ENCODE measurements at places on chromosomes 2 and 18. TPM values are rescaled to one million over a fixed set of nuclear protein-coding genes. Genes with fewer than 3 reads are reported as not detected.

Gene COL4A3
- polyA plus RNA-seq, result not detected

DNA sequence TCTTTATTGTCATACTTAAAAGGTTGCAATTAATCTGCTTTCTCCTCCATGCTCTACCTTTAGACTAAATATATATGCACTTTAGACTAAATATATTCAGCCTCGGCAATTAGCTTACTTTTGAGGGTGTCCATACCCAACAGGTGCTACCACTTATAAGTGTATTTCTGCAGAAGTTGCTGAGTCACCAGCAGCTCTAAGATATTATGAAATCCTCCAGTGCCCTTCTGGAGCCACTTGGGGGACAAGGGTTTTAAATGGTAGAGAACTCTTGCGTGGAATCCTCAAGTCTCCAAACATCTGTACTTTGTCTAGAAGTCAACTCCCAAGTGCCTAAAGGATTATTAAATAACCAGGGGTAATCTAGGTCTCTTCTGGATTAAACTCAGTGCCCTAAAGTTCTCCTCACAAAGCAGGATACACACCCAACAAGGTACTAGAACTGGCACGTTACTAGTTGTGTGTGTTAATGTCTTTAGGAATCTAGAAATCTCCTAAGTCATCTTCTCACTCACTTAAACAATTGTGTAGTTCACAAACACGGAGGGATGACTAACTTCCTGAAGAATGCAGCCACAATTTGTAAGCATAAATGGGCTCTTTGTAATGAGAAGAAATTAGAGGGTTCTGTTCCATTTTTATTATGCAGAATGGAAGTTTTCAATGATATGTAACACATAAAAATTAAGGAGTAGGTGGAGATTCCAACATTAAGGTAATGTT lies 159.7 kb downstream of the CD226 start:
- no peak for DNase-seq
- no peaks in the 10 kb centered on the region for H3K4me1 ChIP-seq
- no peak overlapping the region for H3K27ac ChIP-seq

- H3K27me3 ChIP-seq, result peaks cover 4% of the 10 kb centered on the region
- H3K36me3 ChIP-seq, result no peaks in the 10 kb centered on the region
- no peak for DNase-seq
- H3K4me3 ChIP-seq, result no peak overlapping the region
- no peak overlapping the region for H3K27ac ChIP-seq
- no peaks in the 10 kb centered on the region for H3K4me1 ChIP-seq
Measured at GRCh38 chr2:126975671-126976655, 77.3 kb downstream of the TEX51 start.

- no peak overlapping the region for H3K4me3 ChIP-seq
- no peaks in the 10 kb centered on the region for H3K27me3 ChIP-seq
- H3K36me3 ChIP-seq, result no peaks in the 10 kb centered on the region
- H3K27ac ChIP-seq, result no peak overlapping the region
- no peak for DNase-seq
Measured at GRCh38 chr2:117702098-117702497, 112.4 kb upstream of the DDX18 start.

GRCh38 chr18:68714366-68714711 lies 569 bp downstream of the TMX3 start:
- H3K4me1 ChIP-seq, result peaks cover 40% of the 10 kb centered on the region
- peak overlapping the region; percentile 73 for H3K27ac ChIP-seq
- peak overlapping the region; percentile 77 for H3K4me3 ChIP-seq
- H3K27me3 ChIP-seq, result no peaks in the 10 kb centered on the region

DNA sequence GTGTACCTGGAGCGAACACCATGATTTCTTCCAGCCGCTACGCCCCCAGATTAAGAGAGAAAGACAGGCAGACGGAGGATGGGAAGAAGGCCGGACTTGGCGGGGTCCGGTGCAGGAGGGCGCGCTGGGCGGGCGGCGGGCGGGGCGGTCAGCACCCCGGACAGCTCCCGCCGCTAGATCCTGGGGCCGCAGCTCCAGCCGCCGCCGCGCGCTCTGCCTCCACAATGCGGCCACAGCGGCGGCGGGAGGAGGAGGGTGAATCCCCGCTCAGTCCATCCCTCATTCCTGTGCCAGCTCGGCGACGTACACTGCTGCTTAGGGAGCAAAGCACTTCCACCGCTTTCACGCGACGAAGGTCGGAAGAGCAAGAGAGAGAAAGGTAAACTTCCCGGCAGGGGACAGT lies at the start of gene AKAIN1:
Gene AKAIN1 (minus strand): TSS at position 226 of the 403 bp plus-strand sequence. CDS start 204 bp downstream, at position 22.
- H3K27ac ChIP-seq, result no peak within 1 kb of the TSS
- H3K4me1 ChIP-seq, result no peaks in the 10 kb centered on the region
- H3K27me3 ChIP-seq, result peaks cover 37% of the 10 kb centered on the region
- no peak within 1 kb of the TSS for H3K4me3 ChIP-seq
- DNase-seq, result no peak
- H3K36me3 ChIP-seq, result no peaks in the 10 kb centered on the region

- H3K4me1 ChIP-seq, result no peaks in the 10 kb centered on the region
- no peak overlapping the region for H3K27ac ChIP-seq
- no peaks in the 10 kb centered on the region for H3K36me3 ChIP-seq
- no peaks in the 10 kb centered on the region for H3K27me3 ChIP-seq
Measured at GRCh38 chr2:59754011-59754735, 799.3 kb downstream of the BCL11A start.

GRCh38 chr2:73952499-73953446 lies 26.1 kb downstream of the DGUOK start:
- no peak for DNase-seq
- H3K36me3 ChIP-seq, result peaks cover 46% of the 10 kb centered on the region
- no peaks in the 10 kb centered on the region for H3K27me3 ChIP-seq
- peaks cover 21% of the 10 kb centered on the region for H3K4me1 ChIP-seq

Gene DSG2
- not detected for polyA plus RNA-seq

GRCh38 chr2:86610871-86611270 lies 12.8 kb downstream of the RNF103 start:
- no peak overlapping the region for H3K27ac ChIP-seq
- no peak overlapping the region for H3K4me3 ChIP-seq
- H3K36me3 ChIP-seq, result peaks cover 34% of the 10 kb centered on the region
- no peak for DNase-seq
- no peaks in the 10 kb centered on the region for H3K4me1 ChIP-seq

DNA sequence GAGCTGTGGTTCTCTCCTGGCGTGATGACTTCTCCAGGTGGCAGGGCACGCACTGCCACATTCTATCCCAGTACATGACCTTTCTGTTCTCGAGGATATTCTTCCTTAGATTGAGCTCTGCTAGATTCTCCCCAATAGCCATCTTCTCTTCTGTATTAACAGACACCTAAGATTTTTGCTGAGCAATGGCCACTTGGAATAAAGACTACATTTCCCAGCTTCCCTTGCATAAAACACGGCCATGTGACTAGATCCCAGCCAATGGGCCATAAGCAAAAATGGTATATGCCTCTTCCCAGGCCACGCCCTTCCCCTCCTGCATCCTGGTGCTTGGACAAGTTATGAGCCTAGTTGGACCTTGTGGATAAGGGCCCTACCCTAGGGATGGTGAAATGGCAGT lies 82.1 kb downstream of the EIF2AK3 start:
- H3K4me1 ChIP-seq, result no peaks in the 10 kb centered on the region
- H3K4me3 ChIP-seq, result no peak overlapping the region
- DNase-seq, result no peak
- no peak overlapping the region for H3K27ac ChIP-seq
- no peaks in the 10 kb centered on the region for H3K36me3 ChIP-seq

Gene REG3G
- not detected for polyA plus RNA-seq

Gene ERICH2
- polyA plus RNA-seq, result 0.58 TPM

Gene LONRF2
- polyA plus RNA-seq, result not detected

GRCh38 chr2:3628241-3628679 lies 29.7 kb upstream of the ALLC start:
- H3K27ac ChIP-seq, result no peak overlapping the region
- H3K4me3 ChIP-seq, result no peak overlapping the region
- no peaks in the 10 kb centered on the region for H3K27me3 ChIP-seq
- H3K4me1 ChIP-seq, result no peaks in the 10 kb centered on the region

GRCh38 chr2:696463-696862 lies 19.3 kb upstream of the TMEM18 start:
- H3K27me3 ChIP-seq, result peaks cover 4% of the 10 kb centered on the region
- no peaks in the 10 kb centered on the region for H3K4me1 ChIP-seq
- no peak overlapping the region for H3K27ac ChIP-seq
- no peaks in the 10 kb centered on the region for H3K36me3 ChIP-seq

DNA sequence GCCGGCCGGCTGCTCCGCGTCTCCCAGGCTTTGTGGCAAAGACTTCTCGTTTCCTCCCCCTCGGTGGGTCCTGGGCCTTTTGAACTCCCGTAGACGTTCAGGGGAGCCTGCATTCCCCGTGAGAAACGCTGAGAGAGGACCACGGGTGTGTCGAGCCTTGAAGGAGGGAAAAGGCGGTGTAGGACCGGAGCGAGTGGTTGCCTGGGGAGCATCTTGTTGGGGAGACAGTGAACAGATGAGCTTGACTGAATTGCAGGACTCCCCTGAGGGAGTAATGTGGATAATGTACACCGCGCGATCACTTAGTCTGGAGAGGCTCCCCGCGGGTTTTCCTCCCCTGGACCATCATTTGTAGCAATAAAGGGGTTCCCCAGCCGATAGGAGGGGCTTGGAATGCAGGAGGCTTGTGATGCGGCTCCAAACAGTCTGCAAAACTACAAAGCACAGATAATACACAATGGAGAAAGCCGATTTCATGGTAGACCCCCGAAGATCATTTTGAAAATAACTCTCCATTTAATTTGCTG lies 769 bp downstream of the ALMS1 start:
- no peak for DNase-seq
- H3K27me3 ChIP-seq, result no peaks in the 10 kb centered on the region
- H3K27ac ChIP-seq, result peak overlapping the region; percentile 77
- peaks cover 25% of the 10 kb centered on the region for H3K4me1 ChIP-seq

GRCh38 chr2:226934546-226935201 lies 98.8 kb downstream of the RHBDD1 start:
- no peaks in the 10 kb centered on the region for H3K4me1 ChIP-seq
- H3K27me3 ChIP-seq, result no peaks in the 10 kb centered on the region
- no peak overlapping the region for H3K27ac ChIP-seq
- no peak overlapping the region for H3K4me3 ChIP-seq
- no peaks in the 10 kb centered on the region for H3K36me3 ChIP-seq

Gene HOXD1
- polyA plus RNA-seq, result not detected

Gene CXCR4
- 368 TPM for polyA plus RNA-seq

DNA sequence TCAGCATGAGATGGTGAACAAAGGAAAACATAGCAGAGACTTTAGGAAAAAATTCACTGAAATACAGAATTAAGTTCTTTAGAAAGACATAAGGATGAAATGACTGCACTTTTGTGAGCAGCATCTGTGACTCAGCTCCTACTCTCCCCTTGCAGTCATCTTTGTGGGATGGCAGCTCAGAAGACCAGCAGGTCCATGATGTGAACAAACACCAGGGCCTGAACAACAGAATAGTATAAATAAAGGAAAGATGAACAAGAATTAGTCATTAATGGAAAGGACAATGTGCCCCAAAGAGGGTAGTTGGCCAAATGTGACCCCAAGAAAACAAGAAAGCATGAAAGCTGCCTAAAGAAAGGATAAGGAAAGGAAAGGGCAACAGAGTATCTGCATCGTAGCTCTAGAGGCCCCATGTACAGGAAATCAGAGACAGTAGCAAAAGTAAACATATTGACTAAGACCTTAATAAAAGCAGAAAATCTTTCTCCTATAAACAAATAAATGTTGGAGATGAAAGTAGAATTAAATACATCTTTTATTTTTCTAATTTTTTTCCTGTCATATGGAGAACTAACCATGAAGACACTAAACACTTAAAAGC lies 318.0 kb downstream of the ZEB2 start:
- no peaks in the 10 kb centered on the region for H3K27me3 ChIP-seq
- H3K4me3 ChIP-seq, result no peak overlapping the region
- no peak for DNase-seq
- H3K36me3 ChIP-seq, result no peaks in the 10 kb centered on the region
- H3K27ac ChIP-seq, result no peak overlapping the region
- no peaks in the 10 kb centered on the region for H3K4me1 ChIP-seq

- H3K27ac ChIP-seq, result no peak overlapping the region
- H3K27me3 ChIP-seq, result no peaks in the 10 kb centered on the region
- no peaks in the 10 kb centered on the region for H3K4me1 ChIP-seq
- H3K36me3 ChIP-seq, result no peaks in the 10 kb centered on the region
Measured at GRCh38 chr2:152415231-152415642, 80.3 kb downstream of the FMNL2 start.

Gene EPB41L3
- polyA plus RNA-seq, result not detected

- DNase-seq, result no peak
- H3K36me3 ChIP-seq, result no peaks in the 10 kb centered on the region
- no peak overlapping the region for H3K4me3 ChIP-seq
- H3K4me1 ChIP-seq, result peaks cover 6% of the 10 kb centered on the region
- no peak overlapping the region for H3K27ac ChIP-seq
Measured at GRCh38 chr2:42693688-42694479, 70.1 kb downstream of the OXER1 start.

DNA sequence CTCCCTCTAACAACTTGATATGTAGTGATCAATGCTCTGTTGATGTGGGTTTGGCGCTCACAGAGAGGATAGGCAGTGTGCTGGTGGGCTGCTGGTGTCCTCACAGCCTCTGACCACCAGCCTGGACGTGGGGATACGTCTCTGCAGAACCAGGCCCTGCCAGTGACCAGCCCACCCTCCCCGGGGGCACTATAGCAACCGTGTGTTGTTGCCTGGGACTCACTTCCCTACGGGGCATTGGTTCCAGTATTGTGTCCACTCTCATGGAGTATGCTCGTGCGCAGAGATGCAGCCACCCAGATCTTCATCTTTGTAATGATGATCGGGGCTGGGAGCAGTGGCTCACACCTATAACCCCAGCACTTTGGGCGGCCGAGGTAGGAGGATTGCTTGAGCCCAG lies 180.1 kb downstream of the LDLRAD4 start:
- no peak overlapping the region for H3K27ac ChIP-seq
- H3K36me3 ChIP-seq, result no peaks in the 10 kb centered on the region
- H3K4me1 ChIP-seq, result peaks cover 2% of the 10 kb centered on the region
- no peaks in the 10 kb centered on the region for H3K27me3 ChIP-seq
- no peak overlapping the region for H3K4me3 ChIP-seq
- DNase-seq, result no peak

Measured in CD4-positive, alpha-beta memory T cell (primary cell).